ENCODE measurements at places on chromosomes 7 and 10.

DNA sequence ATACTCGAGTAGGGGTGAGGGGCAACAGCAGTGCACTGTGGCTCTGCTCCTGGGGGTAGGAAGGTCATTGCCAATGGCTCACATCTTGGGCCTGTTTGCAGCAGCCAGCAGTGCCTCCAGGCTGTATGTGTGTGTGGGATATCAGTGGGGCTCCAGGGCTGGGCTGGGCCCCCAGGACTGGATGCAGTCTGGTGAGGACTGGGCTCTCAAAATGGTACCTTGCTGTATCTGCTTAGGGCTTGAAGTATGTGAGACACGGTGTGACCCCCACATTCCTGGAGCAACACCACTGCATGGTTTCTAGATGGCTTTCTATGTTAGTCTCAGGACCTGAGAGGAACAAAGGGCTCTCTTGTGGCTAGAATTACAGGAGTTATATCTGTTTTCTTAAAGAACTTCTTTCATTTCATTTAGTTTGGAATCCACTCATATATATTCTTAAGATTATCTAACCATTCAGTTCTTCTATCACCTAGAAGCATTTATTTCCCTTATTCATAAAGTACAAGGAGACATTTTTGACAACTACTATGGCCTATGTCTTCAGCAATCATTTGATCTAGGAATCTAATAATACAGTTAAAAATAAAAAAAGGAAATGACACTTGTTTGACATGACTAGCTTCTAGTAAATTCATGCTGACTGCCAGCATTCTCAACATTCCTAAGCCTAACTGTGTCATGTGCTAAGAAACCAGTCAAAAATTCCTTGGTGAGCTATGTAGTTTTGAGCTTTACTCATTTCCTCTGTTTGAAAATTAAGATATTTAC lies 443.2 kb upstream of the SEMA3A start:
- DNase-seq: no peak

- DNase-seq: no peak
Observed at GRCh38 chr10:557792-558328, 131.6 kb downstream of the DIP2C start.

DNA sequence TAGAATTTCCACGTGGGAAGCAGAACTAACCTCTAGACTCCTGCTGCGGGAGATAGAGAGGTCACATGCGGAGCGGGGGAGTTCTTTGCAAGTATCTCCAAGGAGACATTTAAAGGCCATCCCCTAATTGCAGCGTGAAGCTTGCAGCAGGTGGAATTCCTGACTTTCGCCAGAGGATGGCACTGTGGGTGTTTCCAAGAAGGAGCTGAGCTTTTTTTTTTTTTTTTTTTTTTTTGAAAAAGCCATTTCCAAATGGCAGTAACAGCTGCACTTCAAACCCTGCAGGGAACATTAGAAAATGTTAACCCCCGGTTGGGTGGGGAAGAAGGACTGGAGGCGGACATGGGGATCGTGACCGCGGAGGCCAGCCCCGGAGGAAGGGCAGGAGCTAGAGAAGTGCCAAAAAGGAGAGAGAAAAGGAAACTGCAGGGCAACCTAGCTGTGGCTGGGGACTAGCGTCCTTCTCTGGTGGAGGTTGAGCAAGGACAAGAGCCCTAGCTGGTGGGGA lies 487.7 kb downstream of the TYW1 start:
- DNase-seq: no peak

GRCh38 chr7:31640381-31640780 lies 46.6 kb upstream of the PPP1R17 start:
- no peak for DNase-seq

DNA sequence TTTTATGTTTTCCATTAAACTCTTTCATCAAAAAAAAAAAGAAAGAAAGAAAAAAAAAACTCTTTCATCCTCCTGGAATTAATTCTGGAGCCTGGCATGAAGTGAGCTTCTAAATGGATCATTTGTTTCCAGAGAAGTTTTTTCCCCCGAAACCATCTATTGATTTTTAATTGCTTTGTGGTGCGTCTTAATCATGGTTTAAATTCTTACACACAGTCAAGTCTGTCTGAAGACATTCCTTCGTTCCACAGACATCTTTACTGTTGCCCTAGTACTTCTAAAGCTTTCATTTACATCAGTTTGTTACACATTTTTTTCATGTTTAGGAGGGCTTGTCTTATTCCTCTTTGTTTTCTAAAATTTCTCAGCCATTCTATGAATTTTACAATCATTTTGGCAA lies 493.4 kb upstream of the FOXK1 start:
- no peak for DNase-seq

GRCh38 chr7:100366411-100367250 lies 6.7 kb upstream of the PILRA start:
- DNase-seq: no peak

- DNase-seq: no peak
Observed at GRCh38 chr10:1358860-1359625, 302.9 kb downstream of the WDR37 start.

DNA sequence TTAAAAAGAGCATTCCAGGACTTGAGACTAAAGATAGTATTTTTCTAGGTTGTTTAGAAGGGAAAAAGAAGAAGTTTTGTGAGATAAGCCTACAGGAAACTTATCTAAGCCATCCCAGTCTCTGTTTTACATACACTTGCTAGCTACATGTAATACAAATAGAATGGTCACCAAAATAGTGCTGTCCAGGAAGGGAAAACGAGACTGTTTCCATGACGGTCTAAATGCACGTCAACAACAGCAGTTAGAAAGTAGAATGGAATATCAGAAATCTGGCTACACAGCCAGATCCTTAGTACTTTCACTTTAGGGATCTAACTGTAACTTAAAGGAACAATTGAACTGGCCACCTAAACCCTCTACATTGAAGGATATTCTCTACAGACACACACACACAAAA lies 117.6 kb downstream of the TSPAN12 start:
- DNase-seq: no peak

DNA sequence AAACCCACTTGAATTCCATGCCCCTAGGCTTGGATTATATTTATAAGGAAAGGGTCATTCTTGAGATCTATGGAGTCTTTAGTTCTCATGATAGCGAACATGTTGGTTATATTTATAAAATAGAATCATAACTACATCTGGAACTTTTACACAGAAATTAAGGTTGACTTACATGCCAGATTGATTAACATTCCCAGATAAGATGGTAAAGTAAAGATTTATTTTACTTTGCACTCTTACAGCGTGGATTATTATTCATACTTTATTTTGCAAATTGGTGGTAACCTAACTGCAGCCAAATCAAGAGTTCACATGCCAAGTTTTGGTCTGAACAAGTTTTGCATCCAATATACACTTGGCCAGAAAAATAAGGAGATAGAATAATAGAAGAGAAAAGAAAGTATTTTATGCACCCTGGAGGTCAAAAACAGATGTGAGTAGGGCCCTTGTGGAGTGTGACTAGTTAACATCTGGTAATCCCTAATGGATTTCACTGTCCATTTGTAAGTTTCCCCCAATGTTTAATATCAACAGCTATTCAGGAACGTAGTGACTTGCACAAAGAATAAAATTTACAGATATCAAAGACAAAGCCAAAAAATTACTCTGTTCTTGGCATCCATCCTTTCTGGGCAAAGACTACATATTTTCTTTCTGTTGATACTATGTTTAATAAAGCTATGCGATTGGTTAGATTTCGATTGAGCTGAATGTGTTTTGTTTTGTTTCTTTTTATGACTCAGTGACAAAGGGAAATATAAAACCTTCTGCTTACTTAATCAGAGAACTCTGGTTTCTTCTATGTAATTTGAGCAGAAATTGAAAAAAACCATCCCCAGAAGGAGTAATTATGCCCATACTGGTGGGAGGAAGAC lies 10.1 kb upstream of the TMEM26 start:
- DNase-seq: no peak

DNA sequence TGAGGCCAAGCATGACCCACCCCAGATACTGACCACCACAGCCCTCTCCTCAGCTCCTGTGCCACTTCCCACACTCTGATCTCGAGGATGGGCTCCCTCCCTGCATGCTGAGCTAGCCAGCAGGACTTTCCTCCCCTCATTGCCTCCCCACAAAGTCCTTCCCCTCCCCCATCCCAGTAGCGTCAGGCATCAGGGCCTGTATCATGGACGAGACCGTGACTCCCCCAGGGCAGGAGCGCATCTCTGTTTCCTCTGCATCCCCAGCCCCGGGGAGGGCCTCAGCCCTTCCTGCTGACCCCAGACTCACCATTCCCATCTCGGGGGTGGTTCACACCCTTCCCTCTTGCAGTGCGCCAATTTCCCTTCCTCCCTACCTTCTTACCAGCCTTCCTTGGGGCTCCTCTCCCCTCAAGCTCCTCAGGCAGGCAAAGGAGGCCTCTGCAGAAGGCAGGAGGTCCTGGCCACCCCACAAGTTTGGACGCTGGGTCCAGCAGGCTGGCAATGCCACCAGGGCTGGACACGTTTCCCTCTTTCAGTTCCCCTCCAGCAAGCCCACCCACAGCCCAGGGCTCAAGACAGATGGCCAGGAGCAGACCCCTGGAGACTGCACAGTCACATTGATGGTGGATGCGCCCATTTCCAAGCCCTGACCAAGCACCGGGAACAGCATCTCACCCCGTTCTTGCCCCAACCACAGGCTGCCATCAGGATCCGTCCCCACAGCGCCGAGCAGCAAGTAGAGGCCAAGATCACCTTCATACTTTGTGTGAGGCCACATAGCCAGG lies 36.5 kb downstream of the GRID1 start:
- DNase-seq: no peak

GRCh38 chr10:86203162-86203905 lies 163.3 kb downstream of the GRID1 start:
- DNase-seq: no peak

DNA sequence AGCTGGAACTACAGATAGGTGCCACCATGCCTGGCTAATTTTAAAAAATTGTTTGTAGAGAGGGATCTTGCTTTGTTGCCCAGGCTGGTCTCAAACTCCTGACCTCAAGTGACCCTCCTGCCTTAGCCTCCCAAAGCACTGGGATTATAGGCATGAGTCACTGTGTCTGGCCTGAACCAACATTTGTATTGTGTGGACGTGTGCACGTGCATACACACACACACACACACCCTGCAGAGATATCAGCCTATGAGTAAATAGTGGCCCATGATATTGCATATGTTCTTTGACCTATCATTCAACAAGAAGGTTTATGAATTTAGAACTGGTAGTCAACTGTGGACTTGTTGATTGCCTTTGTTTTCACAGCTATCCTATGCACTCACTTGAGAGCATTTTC lies 161.6 kb downstream of the BAMBI start:
- no peak for DNase-seq

DNA sequence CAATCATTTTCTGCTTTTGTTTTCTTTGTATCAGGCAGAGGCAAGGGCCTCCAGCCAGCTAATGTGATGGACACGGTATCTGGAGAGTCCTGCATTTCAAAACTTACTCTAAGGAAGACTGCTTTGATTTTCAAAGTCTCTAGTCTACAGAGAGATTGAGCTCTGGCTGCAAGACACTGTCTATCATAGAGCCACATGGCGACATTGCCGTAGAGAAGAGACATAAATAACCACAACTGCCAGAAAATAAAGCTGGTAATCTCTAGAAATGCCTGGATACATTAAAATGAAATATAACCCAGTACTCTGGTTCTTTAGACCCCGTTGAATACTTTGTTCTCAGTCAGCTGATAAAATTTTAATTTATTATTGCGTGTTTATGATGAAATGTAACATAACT lies 90.8 kb downstream of the OTUD1 start:
- no peak for DNase-seq

GRCh38 chr7:69283421-69283820 lies 314.9 kb upstream of the AUTS2 start:
- no peak for DNase-seq

- no peak for DNase-seq
Observed at GRCh38 chr10:32446536-32447406, 831 bp downstream of the CCDC7 start.

DNA sequence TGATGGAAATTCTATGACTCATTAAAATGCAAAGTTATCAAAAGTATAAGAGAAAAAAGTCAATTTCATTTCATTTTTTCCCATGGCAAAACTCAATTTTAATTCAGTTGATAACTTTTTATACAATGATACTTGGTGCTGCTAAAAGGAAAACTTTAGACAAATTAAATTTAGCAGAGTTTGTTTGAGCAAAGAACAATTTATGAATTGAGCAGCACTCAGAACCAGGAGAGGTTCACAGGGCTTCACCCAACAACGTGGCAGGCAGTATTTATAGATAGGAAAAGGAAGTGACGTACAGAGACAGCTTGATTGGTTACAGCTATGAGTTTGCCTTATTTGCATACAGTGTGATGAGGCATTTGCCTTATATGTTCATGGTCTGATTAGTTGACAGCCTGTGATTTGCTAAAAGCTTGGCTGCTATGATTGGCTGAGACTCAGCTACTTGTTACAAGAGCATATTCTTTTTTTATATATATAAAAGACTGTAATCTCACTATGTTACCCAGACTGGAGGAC lies 157.2 kb upstream of the CELF2 start:
- no peak for DNase-seq

DNA sequence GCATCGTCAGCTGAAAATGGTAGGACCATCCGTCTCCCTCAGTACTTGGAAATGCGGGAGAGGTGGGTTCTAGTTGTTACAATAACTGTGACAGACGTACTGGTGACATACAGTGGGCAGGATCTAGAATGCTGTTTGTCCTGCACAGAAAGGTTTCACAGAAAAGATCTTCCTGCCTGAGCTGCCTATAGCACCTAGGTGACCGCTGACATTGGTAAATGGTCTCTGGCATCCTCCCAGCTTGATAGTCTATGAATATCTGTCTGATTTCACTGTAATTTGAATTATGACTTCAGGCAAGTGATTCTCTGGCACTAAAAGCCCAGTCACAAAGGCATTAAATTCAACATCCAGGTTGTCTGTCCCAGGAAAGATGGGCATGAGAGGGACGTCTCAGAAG lies 38.2 kb upstream of the CCDC3 start:
- DNase-seq: no peak

DNA sequence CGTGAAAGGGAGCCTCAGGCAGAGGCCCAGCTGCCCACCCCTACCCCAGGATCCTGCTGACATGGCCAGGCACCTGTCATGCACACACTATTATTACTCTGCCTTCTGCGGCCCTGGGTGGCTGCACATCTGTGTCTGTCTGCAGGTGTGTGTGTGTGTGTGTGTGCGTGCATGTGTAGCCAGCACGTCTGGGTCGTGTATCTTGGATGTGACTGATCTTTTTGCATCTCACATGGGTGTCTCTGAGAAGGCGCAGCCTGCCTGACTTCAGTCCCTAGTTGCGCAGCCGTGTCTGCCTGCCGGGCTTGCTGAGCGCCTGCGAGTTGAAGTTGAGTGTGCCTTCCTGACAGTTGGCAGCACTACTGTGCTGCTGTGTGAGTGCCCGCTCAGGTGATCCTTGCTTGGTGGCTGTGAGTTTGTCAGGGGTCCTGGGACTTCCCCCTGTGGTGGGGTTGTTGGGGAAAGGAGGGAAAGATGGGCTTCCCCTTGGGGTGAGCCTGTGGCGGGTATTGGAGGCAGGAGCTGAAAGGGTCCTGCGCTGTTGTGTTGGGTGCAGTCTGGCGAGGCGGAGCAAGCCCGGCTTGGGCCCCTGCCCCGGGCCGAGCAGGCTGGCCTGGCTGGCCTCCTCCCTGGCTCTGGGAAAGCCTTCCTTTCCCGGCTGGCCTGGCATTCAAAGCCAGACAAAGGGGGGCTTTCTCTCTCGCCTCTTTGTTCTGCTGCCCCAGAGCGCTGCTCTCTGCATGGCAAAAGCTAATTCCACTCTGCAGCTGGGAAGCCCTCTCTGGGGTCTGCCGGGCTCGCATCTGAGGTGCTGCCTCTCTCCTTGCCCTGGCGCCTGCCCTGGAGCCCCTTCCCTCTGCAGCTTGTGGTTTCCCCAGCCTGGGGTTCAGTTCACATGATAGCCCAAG lies 4.9 kb downstream of the TRIM8 start:
- no peak for DNase-seq
